ENCODE measurements at places on chromosomes 1 and 21.

- DNase-seq: peak; percentile 25
These were observed 882 bp downstream of the VPS13D start for GRCh38 chr1:12230549-12231275.

DNA sequence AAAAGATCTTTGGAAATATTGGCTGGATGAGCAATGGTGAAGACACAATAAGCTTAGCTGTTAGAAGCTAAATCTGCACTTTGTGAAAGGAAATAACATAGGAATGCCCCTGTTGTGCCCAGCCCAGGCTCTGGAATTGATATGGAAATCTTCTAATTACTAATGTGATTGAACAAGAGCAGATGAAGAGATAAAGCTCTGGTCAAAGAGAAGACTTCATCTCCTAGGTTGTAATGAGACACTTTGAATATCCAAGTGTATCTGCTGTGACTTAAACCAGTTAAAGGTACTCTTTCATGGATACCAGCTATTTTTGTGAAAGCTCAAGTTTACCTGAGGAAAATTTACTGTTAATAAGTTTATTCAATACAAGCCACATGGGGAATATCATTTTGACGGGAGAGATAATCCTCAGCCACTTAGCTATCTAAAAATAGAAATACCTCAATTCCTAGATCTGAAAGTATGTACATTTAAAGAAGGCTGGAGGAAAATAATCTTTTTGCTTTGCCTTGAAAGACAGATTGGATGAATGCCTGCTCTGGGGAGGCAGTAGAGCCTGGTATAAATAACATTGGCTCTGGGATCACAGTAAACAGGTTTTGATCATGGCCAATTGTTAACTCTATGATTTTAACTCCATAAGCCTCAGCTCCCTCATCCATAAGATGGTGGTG lies 494.0 kb upstream of the B3GALT2 start:
- DNase-seq: no peak

- no peak for DNase-seq
These were observed 27.3 kb downstream of the STPG1 start for GRCh38 chr1:24386241-24386640.

DNA sequence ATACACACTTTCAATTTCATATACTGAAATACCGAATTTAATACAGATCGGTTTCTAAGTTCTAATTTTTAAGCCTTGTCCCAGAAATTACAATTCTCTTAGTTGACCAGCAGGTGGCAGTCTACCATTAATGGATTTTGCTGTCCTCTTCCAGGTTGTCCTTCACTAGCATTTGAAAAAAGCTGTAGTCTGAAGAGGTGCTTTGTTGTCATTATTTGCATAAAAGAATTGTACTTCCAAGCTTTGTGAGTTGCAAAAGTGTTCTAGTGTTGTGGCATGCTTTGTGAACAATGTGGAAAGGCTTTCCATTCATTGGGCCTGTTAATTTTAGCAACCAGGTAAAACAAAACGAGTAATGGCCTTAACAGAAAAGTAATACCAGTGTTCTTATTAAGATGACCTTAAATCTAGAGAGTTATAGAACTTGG lies 193.6 kb downstream of the RPS6KC1 start:
- peak; percentile 36 for DNase-seq

GRCh38 chr1:230863449-230863848 lies 4.9 kb downstream of the C1orf198 start:
- no peak for DNase-seq

GRCh38 chr1:75126611-75127101 lies 7.5 kb upstream of the LHX8 start:
- no peak for DNase-seq

- DNase-seq: no peak
These were observed 9.2 kb upstream of the COL6A1 start for GRCh38 chr21:45972353-45972715.

DNA sequence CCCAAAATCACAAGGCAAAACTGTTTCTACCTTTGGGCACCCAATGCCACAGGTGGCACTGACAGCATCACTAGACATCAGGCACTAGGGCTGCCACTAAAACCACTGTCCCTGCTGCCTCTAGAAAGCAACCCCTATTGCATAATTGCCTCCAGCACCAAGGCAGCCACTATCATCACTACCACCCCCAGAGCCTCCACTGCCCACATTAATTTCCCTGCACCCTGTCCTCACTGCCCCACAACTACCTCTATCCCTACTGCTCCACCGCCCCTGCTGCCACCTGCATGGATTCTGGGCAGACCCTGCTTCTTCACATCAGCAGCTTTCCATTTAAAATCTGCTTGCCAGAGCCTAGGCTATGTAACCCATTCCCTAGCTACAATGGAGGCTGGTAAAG lies 68.6 kb upstream of the CACHD1 start:
- no peak for DNase-seq

GRCh38 chr1:7185721-7186120 lies 400.5 kb downstream of the CAMTA1 start:
- DNase-seq: no peak

- DNase-seq: no peak
These were observed 566.8 kb upstream of the USP24 start for GRCh38 chr1:55781944-55782482.

GRCh38 chr1:84344286-84344685 lies 42.8 kb downstream of the SAMD13 start:
- DNase-seq: no peak

DNA sequence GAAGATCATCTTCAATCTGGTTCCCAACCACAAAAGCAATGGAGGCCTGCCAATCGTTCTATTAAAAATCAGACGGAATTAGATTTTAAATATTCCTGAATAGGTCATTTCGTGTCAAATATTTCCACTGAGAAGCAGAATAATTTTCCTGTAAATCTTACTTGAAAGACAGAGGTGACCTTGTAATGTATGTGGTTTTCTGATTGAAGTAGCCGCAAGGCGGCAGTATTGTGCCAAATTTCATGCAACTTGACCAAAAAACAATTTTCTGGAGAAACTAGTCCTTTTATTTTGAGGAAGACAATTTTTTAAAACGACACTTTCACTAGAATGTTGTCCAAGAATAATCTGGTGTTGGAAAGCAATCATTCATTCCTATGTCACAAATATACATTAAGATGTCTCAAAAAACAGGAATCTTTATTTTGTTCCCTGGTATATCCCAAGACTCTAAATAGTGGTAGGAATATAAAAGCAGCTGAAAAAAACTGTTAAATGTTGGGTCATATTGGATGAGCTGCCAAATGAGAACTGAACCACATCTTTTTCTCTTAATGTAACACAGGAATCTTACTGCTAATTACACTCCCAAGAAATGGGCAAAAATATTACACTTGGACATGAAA lies 33.6 kb downstream of the SPAG17 start:
- peak; percentile 9 for DNase-seq

GRCh38 chr1:195964516-195964915 lies 643.7 kb downstream of the KCNT2 start:
- DNase-seq: no peak

DNA sequence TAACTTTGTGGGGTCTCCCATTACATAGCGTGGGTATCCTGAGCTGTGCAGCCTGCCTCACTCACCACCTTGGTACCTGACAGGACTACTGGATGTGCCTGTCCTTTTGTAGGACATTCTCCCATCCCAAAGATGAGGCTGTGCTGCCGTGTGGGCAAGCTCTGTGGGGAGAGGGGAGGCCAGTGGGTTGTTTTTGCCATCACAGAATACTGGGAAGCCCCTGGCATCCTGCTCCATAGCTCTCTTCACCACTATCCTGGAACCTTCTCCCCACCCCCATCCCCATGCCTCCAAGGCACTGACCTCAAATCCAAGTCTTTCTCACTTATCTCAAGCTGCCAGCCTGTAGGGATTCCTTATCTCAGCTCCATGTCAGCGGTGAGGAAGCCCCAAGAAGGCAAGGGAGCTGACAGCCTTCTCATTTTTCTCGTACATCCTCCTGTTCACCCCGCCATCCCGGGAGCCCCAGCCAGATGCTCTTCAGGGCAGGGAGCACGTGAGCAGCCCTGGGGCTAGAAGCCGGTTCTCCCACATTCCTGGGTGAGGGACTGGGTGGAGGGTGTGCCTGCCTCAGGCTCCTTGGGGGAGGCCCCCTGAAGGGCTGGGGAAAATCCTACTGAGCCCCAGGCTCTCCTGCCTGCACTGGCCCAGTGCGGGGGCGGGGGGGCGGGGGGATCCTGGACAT lies 2.4 kb upstream of the ELF3 start:
- DNase-seq: no peak

DNA sequence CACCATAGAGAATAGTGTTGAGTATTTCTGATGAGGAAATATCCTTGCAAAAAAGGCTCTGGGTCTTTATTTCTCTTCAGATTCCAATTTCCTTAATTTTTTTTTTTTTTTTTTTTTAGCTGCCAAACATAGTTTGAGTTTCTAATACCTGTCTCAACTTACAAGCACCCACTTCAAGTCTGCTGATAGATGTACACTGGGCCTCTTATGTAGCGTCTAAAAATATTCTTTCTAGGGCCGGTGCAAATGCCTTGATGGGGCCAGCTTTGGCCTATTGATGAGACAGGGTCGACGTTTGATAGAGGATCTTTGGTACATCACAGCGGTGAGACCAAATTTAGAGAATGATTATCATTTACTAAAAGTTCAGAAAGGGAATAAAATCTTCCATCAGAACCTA lies 626.4 kb downstream of the LMO4 start:
- no peak for DNase-seq
